ENCODE measurements at places on chromosomes 7 and 10.

DNA sequence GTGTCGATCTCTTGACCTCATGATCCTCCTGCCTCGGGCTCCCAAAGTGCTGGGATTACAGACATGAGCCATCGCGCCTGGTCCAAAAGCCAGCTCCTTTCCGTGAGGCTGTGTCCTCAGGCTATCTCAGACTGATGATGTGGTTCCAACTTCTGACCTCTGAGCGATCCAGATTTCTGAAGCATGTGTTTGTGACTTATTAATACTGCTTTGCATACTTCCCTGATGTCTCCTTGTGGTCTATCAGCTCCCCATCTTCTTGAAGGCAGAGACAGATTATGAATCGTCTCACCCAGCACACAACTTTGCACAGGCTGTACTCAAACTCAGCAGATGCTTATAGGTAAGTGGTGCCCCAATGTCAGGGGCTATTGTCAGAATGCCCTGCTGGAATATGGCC lies 2.0 kb upstream of the PLPP4 start:
- no peak for DNase-seq

DNA sequence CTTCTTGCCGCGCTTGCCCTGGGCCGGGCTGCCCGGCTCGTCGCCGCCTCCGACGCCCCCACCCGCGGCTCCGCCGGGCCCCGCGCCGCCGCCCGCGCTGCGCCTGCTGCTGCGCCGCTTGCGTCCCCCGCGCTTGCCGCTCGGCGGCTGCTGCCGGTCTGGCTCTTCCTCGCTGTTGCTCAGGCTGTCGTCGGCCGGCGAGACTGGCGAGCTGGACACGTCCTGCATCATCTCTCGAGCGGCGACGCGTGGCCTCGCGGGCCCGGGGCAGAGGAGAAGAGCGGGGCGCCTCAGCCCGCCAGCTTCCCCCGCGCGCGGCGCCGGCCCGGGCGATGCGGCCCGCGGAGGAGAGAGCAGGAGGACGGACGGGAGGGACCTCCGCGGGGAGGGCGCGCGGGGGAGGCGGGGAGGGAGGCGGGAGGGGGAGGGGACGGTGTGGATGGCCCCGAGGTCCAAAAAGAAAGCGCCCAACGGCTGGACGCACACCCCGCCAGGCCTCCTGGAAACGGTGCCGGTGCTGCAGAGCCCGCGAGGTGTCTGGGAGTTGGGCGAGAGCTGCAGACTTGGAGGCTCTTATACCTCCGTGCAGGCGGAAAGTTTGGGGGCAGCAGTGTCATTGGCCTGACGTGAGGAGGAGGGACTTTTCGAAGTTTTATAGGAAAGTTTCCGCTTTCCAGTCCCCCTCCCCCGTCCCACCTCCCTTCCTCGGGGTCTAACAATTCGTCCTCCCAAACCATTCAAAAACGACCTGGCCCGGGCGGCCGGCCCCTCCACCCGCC lies at the start of gene TWIST1:
TWIST1 (minus strand) TSS at position 546 of the 779 bp plus-strand sequence; CDS start at position 231, 315 bp downstream.
- DNase-seq = peak; percentile 85

- DNase-seq = no peak
Measured at GRCh38 chr10:4587466-4587865, 238.5 kb upstream of the AKR1E2 start.

GRCh38 chr10:86349474-86349873 lies 17.1 kb downstream of the GRID1 start:
- no peak for DNase-seq

DNA sequence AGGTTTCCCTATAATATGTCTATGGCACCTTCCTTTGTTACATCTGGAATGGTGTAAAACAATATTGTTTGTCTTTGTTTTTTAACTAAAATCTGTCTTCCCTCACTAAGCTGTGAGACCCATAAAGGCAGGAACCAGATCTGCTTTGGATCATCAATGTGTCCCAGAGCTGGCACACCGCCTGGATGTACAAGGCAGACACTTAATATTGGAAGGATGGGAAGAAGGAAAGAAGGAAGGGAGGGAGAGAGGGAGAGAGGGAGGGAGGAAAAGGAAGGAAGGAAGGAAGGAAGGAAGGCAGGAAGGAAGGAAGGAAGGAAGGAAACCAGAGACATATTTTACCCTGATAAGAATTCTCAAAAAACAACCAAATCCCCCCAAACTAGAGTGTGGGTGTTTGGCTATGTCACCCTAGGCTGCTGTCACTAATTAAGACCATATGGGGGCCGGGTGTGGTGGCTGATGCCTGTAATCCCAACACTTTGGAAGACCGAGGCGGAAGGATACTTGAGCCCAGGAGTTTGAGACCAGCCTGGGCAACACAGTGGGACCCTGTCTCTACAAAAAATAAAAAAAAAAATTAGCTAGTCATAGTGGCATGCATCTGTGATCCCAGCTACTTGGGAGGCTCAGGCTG lies 59.6 kb downstream of the SH3PXD2A start:
- DNase-seq = no peak

- DNase-seq = peak; percentile 27
Measured at GRCh38 chr10:80464557-80465450, 10.7 kb downstream of the TSPAN14 start.

DNA sequence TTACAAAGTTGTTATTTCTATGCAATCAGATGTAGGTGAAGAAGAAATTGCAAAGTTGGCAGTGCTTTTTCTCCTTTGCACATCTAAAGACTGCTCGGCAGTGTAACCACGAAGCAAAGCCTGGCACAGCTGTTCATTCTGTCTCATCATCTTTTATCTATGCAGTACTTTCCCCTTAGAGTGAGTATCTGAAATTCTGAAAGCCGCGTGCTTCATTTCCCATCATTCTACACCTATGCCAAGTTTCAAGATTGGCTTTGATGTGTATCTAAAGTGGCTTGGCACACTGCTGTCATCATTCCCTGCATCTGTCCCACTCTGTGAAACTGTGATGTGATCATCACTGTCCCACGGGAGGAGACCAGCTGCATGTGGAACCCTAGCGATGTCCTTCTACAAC lies 15.2 kb downstream of the SOSTDC1 start:
- no peak for DNase-seq

GRCh38 chr7:100835903-100836811 lies 8.8 kb upstream of the EPHB4 start:
- DNase-seq = no peak

DNA sequence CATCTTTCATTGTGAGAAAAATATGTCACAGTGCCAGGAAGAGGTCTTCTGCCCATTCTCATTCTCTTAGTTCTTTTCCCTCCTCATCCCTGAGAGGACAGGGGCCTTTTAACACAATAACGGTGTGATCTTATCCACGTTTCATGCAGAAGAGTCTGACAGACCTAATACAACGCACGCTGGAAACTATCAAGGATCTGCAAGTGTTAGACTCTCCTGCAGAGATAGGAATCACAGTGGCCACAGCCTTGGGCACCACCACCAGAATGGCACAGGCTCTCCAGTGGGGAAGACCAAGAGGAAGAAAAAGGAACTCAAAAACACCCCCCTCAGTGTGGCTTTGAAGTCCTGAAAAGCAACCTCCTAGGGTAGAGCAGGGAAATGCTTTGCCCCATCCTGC lies 72.6 kb upstream of the LAMB4 start:
- DNase-seq = no peak

DNA sequence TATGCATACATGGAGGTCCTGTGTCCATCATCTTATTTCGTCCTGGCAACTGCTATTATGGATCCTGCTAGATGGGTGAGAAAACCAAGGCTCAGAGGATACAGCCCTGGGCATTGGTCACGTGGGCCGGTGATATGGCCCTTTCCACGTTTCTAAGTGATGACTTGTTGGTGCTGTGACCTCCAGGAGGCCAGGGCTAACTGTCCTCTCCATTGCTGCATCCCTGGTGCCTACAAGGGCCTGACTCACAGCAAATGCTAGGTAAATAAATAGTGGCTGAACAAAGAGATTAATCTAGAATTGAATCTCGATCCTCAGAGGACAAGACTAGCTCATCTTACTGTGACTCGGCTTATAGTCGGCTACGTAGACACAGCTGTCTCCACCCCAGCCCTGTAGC lies 78.6 kb downstream of the FAM53B start:
- no peak for DNase-seq

GRCh38 chr7:150371996-150372270 lies 3.3 kb downstream of the REPIN1 start:
- no peak for DNase-seq

DNA sequence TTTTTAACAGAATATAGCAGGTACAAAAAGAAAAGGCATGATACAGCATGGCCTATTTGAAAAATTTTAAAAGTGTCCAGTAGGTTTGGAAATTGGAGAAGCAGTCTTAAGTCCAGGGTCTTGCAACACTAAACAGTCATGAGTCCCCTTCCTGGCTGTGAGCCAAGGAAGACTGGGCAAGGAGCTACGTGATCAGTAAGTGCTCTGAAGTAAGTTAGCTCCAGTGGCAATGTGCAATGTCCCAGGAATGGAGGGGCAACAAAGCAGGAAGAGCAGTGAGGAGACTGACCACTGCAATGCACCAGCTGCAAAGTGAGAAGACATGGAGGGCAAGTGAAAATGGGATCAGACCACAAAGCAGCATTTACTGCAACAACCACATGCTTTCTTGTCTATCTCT lies 72.9 kb upstream of the GRID1 start:
- peak; percentile 15 for DNase-seq

DNA sequence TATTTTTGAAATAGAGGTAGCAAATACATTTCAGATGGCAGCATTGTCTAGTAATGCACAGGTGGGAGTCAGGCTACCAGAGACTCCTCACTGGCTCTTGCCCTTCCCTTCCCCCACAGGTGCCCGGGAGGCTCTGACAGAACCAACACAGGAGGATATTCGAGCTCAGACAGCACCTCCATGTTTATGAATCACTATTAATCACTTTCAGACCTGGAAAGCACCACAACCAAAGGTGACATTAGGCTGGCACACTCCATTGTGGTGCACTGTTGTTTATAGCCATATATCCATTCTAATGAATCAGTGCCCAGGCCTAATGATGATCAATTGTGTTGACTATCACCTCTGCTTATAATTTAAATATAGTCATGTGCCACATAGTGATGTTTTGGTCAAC lies 107.8 kb upstream of the NAMPT start:
- no peak for DNase-seq

- DNase-seq = no peak
Measured at GRCh38 chr7:81256991-81257390, 338.1 kb upstream of the SEMA3C start.

DNA sequence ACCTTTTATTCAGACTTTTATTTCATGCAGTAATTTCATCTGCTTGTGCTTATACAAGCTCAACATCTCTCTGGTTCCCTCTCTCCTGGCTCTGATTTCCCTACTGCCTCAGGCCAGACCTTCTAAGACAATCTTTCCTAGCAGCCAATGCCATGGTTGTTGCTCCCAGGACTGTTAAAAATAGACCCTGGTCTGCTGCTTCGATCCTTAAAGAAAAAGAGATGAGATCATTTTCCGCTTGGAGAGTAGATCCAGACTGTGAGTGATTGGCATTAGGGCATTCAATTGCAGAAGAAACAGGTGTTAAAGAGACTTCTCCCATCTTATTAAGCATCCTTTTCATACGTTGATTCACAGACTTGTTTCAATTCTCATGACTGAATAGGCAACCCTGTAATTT lies 68.4 kb upstream of the ITGB1 start:
- DNase-seq = no peak

GRCh38 chr7:4889682-4890081 lies 6.2 kb upstream of the RADIL start:
- DNase-seq = no peak

DNA sequence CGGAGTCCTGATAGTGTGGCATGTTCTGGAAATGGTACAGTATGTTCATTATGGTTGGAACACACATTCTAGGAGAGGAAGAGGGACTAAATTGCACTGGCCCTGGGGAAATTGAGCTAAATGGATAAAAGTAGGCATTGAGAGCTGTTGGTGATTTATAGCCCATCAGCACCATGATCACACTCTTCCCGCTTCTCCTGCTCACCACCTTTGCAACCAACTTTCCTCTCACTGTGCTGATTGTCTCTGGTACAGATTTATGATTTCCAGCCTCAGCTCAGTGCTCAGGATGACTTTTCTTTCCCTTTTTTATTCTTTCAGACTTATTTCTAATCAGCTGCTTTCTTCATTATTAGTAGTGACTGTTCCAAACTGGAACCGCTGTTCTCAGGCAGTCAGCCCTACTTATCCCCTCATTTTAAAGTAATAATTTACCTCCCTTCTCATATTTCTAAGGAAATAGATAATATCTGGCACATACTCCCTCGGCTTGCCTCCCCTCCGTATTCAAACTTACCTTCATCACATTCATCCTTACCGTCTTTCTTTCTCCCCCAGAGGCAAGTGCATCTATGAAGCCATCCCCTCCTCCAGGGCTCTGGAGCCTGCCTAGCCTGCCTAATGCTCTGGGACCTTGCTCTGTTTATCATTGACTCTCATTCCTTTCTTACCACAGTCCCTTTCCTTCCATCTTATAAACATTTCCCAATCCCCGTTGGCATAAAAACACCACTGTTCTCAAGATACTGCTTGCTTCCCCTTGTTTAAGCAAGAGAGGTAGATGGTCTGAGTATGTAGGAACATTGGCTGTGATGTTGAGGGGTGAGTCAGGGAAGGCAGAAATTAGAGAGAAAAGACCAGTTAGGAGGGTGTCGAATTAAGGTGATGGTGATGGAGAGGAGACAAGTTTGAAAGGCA lies 51.6 kb upstream of the RPA3 start:
- DNase-seq = no peak

- DNase-seq = no peak
Measured at GRCh38 chr10:51532044-51532443, 167.4 kb downstream of the CSTF2T start.

DNA sequence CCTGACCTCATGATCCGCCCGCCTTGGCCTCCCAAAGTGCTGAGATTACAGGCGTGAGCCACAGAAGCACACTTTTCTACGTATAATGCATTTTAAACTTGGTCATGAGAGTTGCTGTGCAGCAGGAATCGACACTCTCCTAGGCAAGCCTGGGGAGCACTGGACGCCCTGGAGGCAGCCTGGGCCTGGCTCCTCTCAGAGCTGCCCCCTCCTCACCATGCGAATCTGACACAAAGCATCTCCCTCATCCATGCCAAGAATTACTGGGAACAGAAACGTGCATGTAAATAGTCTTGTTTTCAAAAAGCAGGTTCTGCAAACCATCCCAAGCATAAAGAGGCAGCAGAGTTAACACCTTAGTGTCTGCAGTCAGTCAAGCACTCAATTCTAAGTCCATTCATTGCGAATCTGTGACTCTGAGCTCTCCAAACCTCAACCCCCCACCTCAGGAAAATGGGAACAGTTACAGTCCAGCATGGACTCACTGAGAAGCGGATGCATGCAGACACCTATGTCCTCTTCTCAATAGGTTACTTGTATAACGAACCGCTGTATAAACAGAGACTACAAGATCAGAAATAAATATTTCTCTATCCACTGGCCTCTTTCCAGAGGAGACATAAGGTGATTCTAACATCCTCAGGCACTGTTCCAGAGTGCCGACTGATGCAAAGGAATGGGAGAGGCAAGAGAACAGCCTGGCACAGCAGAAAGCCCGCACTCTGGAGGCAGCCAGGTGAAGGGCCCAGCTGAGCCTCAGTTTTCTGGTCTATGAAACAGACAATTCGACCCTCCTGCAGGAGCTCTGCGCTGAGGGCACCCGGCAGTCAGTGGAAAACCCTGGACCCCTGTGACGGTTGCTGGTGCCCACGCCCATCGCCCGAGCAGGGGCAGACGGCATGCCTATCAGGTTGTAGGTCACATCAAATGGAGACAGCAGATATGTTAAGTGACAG lies 68.9 kb downstream of the MAD1L1 start:
- DNase-seq = no peak

- DNase-seq = no peak
Measured at GRCh38 chr10:129740532-129741279, 223.4 kb downstream of the EBF3 start.

GRCh38 chr10:110275128-110275729 lies 29.5 kb downstream of the SMNDC1 start:
- DNase-seq = no peak

- no peak for DNase-seq
Measured at GRCh38 chr10:97920865-97921264, 71.2 kb downstream of the GOLGA7B start.

- no peak for DNase-seq
Measured at GRCh38 chr7:51022821-51023220, 240.1 kb upstream of the GRB10 start.

All from brain pericyte (primary cell).